ENCODE measurements at places on chromosomes 16 and 17.

GRCh38 chr16:20114356-20114755 is 40.7 kb upstream of the GPR139 start:
- DNase-seq, result no peak

DNA sequence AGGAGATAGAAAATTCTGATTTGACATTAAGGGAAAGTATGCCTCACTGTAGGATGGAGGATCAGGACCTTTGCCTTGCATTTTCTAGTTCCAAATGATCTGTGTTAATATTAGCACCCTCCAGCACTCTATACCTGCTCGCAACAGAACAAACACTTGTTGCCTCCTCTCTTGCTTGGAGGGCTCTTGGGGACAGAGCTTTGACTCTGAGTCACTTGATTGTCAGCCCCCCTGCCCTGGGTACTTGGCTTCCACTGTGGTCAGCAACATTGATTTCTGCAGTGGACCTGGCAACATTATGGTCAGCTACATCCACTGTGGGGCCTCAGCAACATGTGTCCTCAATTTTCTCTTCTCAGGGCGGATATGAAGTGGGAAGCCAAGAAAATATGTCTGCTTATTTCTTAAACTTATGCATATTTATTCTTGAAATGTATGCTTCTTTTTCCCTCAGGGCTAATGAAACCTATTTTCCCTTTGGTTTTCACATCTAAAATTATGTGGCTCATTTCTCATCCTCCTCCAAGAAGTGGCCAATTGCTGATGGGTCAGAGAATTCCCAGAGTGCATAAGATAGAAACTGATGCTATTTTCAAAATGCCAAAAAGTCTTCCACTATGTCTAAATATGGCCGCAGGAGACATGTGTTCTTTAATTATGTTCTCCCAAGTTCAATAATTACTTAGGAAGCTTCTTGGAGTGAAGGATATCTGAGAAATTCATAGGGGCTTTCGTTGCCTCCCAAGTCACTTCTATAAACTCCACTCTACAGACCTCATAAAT is 94.6 kb upstream of the SMIM36 start:
- DNase-seq, result no peak

DNA sequence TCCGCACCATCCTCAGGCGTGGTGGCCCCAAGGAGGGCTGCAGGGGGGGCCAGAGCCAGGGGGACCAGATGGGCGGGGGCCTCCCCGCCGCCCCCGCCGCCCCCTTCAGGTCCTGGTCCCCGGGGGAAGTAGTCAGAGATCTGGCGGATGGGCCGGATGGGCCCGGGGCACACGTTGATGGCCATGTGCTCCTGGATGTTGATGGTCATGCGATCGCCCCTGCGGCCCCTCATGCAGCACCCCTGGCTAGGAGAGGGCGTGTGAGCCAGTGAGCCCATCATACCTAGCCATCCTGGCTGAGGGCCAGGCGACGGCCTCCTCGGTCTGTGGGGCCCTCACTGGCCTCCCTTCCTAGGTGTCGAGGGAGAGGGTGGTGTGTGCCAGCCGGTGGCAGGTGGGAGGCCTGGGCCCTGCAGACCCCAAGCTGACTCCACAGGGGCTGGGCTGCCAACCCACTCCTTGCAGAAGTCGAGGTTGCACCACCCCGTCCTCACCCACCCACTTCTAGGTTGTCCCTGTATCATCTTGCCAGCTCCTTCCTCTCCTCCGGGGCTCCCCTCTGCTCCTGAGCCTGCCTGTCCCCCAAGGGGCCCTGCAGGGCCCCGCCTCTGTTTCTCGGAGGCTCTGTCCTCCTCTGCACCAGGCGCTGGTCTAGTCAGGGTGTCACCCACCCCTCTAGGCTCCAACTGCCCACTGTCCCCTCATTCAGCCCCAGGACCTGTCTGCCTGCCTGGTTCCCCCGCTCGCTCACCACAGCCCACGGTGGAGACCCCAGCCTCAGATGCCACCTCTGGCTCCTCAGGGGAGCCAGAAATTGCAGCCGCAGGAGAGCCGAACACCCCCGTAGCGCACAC is 610 bp downstream of the DOC2A start:
- DNase-seq, result no peak

GRCh38 chr17:22300177-22300576 is 607.9 kb downstream of the KCNJ18 start:
- no peak for DNase-seq

GRCh38 chr16:934178-934577 is 36.6 kb downstream of the LMF1 start:
- no peak for DNase-seq

DNA sequence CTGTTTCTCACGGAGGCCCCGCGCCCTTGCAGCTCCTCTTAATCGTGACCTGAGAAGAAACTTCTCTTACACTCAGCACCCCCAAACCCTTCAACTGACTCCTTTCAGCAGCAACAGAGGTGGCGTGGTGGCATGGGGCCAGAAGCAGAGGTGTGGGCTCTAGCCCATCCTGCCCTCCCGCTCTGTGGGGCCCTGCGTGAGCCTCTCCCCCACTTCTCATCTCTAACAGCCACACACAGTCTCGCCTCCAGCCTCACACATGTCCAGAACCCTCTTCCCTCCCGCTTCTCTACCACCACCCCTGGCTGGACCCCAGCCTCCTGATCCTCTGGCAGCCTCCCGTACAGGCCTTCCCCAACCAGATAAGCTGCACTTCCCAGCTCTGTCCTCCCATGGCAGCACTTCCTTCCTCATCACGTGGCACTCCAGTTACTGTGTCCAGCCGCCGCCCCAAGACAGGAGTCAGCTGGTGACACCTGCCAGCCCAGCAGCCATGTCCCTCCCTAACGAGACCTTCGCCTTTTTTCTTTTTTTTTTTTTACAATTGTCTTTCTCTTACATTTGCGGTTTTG is 30.5 kb downstream of the NSMCE1 start:
- no peak for DNase-seq

GRCh38 chr16:51971184-51971583 is 575.8 kb downstream of the TOX3 start:
- peak; percentile 54 for DNase-seq

GRCh38 chr17:17831208-17832031 is 5.4 kb downstream of the SREBF1 start:
- no peak for DNase-seq

GRCh38 chr17:65434251-65434650 is 127.2 kb downstream of the AXIN2 start:
- no peak for DNase-seq

DNA sequence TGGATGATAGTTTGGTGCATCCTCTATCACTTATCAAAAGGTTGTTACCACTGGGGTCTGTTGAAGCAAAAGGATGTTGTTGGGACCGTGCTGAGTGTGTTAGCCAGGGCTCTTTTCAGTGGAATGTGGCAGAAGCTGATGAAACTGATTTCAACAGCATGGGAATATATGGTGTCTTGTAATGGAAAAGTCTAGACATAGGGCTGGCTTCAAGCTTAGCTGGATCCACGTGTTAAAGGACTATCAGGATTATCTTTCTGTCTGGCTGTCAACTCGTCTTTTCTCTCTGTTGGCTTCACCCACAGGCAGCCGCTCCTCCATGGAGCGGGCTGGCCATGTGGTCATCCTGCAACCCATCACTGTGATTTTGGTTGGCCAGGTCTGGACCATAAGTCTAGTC is 8.7 kb downstream of the SNX29 start:
- no peak for DNase-seq

DNA sequence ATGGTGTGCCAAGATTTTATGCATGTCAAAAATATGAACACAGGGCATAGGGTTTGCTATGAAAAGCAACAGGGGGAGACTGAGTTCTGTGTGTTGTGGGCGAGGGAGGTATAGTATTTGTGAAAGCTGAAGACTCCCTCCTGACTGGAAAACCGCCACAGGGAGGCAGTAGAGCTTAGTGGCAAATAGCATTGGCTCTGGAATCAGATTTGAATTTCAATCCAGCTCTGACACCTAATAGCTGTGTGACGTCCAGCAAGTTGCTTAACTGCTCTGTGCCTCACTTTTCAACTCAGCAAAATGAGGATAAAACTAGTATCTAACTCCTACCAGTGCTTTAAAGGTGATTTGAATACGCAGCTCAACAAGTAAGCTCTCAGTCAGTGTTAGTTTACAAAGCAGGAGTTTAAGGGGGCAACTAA is 22.0 kb downstream of the KPNA2 start:
- DNase-seq, result peak; percentile 31

GRCh38 chr16:47470810-47471209 is 9.7 kb downstream of the PHKB start:
- DNase-seq, result no peak

GRCh38 chr16:50299508-50300105 is 33.3 kb downstream of the ADCY7 start:
- DNase-seq, result no peak

- no peak for DNase-seq
Observed at GRCh38 chr16:11402745-11403533, 57.7 kb downstream of the RMI2 start.

GRCh38 chr16:2194166-2194834 is 2.1 kb downstream of the CASKIN1 start:
- DNase-seq, result no peak

GRCh38 chr16:46748775-46749705 is 896 bp upstream of the MYLK3 start:
- peak; percentile 9 for DNase-seq

- peak; percentile 58 for DNase-seq
Observed at GRCh38 chr17:13864521-13864920, 204.8 kb upstream of the COX10 start.

GRCh38 chr16:79713609-79714309 is 113.2 kb upstream of the MAF start:
- no peak for DNase-seq
